ENCODE measurements at places on chromosomes 1 and 21. TPM values are rescaled to one million over a fixed set of nuclear protein-coding genes. Genes with fewer than 3 reads are reported as not detected.

GRCh38 chr1:183674886-183675285 lies 21.8 kb upstream of the APOBEC4 start:
- no peak for DNase-seq

GRCh38 chr1:207628776-207629175 lies 16.2 kb upstream of the CR1L start:
- DNase-seq: no peak

DNA sequence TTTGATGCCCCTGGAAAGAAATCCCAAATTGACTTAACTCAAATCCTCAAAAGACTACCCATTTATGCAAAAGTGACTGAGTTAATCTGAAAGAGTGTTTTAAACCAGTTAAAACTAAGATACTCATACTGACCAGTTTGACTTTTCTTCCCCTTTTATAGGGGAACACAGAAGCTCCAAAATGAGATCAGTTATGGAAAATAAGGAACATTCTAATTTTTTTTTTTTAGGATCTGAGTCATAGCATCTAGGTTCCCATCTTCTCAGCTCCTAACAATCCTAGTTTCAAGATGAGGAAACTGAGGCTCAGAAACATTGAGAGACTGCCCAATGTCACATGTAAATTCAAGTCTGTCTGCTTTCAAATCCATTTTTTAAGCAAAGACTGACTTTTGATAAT lies 231.1 kb upstream of the RUNX1 start:
- DNase-seq: no peak

- no peak for DNase-seq
These were observed 63.6 kb upstream of the VAMP3 start for GRCh38 chr1:7707527-7707926.

DNA sequence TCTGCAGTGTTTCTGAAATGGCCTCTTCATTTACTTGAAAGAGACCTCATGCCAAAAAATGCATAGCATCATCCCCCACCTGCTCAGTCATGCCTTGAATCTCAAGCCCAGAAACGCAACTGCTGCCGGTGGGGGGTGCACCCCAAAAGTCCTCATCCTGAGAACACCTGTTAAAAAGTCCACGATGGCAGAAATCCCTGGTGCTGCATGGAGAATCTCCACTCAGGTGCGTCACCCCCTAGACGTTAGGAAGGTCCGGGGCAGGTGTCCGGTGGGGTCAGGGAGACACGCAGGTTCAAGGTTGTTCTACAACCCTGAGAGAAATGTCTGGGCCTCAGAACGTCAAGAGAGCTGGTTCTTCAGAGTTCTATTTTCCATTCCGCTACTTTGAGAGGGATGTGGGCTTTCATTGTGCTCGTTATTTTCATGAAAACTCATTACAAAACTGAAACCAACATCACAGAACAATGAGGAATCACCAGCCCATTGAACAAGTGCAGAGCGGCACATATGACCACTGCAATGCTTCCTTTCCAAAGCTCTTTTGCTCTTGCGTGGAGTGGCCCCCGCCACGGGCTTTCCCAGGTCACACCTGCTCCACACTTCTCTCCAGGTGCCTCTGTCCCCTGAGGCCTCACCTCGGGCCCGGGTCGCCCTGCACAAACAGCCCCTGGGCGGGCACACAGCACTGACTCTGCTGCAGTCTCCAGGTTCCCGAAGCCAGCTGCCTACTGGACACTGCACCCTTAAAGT lies 201.9 kb downstream of the TOMM20 start:
- no peak for DNase-seq

- DNase-seq: peak; percentile 15
These were observed 100.7 kb upstream of the SPATA6 start for GRCh38 chr1:48572646-48573258.

- no peak for DNase-seq
These were observed 119.7 kb downstream of the C1orf21 start for GRCh38 chr1:184506481-184506880.

DNA sequence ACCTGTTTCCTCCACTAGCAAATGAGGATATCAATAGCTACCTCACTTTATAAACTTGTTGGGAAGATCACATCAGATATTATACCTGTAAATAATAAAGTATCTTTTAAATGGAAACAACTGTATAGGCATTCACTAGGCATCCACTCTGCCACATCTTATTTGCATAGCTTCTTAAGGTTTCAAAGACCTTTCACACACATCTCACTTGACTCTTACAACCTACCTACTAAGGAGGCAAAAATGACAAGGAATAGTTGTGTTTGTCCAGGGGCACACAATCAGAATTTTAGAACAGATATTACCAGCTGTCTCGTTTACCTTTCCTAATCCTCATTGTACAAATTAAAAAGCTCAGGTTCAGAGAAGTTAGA lies 51.5 kb downstream of the VANGL2 start:
- no peak for DNase-seq

The ACTL8 gene
- total RNA-seq: not detected

The CFAP57 gene
- 0.69 TPM for total RNA-seq

DNA sequence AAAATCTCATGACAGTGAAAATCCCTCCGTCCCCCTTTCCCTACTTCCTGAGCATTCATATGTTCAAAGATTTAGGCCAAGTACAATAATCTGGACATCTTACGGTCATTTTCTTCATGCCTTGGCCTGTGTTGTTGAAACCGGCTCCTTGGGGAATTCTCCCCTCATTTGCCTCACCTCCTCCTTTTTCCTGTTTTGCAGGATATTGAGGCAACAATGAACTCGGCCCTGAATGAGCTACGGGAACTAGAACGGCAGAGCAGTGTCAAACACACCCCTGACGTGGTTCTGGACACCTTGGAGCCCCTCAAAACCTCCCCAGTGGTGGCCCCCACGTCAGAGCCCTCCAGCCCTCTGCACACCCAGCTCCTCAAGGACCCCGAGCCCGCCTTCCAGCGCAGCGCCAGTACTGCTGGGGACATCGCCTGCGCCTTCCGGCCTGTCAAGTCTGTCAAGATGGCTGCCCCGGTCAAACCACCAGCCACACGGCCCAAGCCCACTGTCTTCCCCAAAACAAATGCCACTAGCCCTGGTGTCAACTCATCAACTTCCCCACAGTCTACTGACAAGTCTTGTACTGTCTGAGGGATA lies 9.3 kb upstream of the IKBKE start:
- DNase-seq: no peak

DNA sequence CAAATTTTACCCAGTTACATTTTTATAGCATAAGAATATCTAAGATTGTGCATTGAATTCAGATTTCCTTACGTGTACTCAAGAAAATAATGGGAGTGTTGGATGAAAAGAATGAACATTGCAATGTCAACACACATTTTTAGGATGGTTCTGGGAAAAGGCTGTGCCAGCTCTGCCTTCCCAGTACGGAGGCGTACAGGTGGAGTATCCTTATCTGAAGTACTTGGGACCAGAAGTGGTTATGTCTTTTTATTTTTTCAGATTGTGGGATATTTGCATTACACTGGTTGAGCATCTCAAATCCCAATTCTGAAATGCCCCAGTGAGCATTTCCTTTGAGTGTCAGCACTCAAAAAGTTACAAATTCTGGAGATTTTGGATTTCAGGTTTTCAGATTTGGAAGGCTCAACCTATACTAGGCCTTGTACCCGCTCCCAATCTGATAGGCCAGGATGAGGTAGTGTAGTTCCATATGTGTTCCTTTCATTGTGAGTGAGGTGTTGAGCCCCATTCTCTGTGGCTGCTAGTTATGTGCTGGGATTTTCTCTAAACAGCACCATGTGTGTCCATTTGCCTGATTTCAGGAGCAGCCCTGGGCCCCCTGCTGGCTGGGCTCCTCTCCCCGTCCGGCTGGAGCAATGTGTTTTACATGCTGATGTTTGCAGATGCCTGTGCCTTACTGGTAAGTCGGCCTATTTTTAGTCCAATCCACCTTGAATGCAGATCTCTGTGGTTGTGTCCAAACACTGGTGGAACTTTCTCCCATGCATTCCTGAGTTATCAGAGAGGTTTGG lies 60.8 kb downstream of the SLC37A1 start:
- DNase-seq: no peak

The DIO1 gene
- 0.28 TPM for total RNA-seq

DNA sequence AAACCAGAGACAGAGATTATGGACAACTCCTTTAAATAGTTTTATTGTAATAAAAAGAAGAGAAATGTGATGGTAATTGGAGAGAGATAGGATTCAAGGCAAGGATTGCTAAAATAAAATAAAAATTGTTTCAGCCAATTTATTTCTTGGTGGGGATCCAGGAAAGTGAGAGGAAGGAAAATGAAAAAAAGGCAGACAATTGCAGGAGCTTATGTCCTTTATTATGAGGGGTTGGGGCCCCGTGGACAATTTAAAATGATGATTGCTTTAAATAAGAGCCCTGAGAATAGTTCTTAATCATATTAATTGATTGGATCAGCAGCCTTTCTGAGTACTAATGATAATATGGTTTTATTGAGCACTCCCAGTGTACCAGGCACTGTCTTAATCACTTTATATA lies 40.2 kb downstream of the RGS2 start:
- DNase-seq: no peak

- DNase-seq: no peak
These were observed at the start of gene CCDC190 for GRCh38 chr1:162861101-162861500. CCDC190 (minus strand) TSS chr1:162861175; CDS start chr1:162859646, 1,529 bp downstream.

DNA sequence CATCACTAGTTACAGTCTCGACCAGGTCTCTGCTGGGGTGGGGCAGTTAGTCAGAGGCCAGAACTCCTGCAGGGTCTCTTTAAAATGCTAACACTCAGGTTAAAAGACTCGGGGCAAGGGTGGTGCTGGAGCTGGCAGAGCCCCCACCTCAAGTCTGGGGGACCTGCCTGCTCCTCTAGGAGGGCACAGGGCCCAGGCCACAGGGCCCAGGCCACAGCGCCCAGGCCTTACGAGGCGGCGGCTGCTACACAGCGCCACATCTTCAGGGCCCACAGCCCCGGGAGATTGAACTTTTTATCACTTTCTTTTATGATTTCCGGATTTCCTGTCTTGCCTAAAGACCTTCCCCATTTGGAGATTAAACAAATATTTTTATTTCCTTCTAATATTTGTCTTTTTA lies 10.4 kb downstream of the MPZ start:
- DNase-seq: no peak

GRCh38 chr1:182809414-182809957 lies 19.9 kb downstream of the NPL start:
- DNase-seq: no peak

The VTCN1 gene
- total RNA-seq: not detected

- no peak for DNase-seq
These were observed 16.8 kb downstream of the SH3BP5L start for GRCh38 chr1:248808876-248809275.

The DCST1 gene
- total RNA-seq: not detected

The LAPTM5 gene
- total RNA-seq: 1.9 TPM

GRCh38 chr1:21763694-21764419 lies 19.1 kb downstream of the USP48 start:
- DNase-seq: no peak

The HSD3B2 gene
- 1.2 TPM for total RNA-seq

DNA sequence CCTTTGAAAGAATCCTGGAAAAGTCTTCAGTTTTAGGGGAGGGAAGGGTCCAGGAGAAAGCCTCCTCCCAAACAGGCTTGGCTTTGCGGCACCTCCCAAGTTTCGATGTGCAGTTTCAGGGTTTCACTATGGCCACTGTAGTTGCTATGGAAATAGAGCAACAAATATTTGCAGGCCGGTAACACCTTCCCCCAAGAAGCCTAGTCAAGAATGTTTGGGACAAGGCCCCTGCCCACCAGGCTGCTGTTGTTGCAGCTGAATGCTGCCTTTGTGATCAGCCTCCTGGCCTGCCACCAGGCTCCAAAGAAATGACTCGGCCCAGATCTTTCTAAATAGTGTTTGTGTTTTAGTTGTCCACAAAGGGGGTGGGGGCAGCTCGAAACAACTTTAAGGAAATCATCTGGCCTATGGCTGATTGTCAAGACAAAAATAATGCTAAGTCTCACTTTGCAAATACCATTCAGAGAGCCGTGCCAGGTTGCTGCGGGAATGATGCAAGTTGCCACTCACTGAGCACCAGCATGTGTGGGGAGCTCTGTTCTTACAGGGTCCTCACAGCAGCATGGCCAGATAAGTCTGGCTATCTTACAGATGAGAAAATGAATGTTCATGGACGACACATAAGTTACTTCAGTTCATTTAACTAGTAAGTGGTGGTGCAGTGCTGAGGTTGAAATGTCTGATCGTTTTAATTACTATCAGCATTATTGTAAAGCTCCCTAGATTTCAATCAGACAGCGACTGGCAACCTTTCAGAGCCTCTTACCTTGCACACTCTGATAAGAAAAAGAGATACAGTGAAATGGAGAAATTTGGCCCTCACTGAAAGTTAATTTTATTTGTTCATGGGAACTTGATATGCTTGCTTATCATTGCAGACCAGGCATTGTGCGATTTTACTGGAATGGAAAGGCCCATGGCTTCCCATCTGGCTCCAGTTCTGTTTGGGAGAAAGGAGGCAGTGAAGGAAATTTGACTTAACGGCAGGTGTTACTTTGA lies 91.2 kb upstream of the JUN start:
- DNase-seq: no peak

DNA sequence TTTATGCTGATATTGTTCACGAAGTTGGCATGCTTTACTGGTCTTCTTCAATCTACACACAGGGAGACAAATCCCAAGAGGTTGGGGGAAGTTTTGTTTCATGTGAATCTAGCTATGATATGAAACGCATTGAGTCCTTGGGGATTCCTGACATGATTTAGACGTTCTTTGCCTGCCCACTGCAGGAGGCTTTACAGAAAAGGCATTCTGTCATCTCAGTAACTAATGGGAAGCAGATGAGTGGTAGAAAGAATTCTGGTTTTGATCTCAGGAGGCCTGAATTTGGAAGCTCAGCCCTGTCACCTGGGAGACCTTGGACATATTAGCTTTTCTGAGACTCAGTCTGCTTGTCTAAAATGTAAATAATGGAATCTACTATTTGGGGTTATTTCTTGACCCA lies 383.0 kb upstream of the NFIA start:
- DNase-seq: no peak

Measured in Panc1 (cell line).